ENCODE measurements at places on chromosomes 2 and 18.

- no peak for DNase-seq
Observed at GRCh38 chr2:29113891-29114321, 1.3 kb upstream of the CLIP4 start.

DNA sequence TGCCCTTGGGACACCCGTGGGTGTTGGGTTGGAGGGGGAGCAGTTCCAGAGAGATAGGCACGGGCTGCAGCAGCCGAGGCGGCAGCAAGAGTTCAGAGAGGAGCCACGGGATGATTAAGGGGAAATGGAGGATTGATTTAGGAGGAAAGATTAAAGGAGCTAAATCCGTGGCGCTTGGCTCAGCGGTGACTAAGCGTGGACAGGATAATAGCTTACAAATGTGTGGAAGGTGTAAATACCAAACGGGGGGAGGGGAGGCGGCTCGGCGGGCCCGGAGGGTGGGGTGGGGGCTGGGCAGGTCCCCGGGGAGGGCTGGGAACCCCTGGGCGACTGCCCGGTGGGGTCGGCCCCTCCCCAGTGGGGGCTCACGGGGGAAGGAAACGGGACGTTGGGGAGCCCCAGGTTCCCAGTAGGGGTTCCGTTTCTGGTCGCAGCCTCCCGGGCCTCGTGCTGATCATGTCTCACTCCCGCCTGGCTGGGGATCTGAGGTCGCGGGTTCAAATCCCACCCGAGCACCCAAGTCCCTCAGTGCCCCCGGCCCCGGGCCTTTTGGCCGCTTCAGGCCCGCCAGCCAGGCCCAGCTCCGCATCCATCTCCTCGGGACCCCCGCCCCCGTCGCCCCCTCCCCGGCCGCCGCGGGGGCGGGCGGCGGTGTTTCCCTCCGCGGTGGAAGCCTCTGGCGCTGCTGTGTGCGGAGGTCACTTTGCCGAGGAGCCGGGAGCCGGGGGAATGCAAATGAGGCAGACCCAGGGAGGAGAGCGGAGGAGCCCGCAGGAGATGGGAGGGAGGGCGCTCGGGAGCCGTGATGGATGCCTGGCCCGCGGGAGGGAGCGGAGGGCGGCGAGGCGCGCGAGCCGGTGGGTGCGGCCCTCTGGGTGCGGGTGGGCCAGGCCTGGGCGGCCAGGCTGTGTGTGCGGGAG lies 8.1 kb downstream of the ASIC4 start:
- no peak for DNase-seq

GRCh38 chr18:40935423-40935822 lies 1019.6 kb upstream of the PIK3C3 start:
- DNase-seq: no peak

GRCh38 chr18:36212301-36213171 lies 25.2 kb downstream of the MOCOS start:
- no peak for DNase-seq

DNA sequence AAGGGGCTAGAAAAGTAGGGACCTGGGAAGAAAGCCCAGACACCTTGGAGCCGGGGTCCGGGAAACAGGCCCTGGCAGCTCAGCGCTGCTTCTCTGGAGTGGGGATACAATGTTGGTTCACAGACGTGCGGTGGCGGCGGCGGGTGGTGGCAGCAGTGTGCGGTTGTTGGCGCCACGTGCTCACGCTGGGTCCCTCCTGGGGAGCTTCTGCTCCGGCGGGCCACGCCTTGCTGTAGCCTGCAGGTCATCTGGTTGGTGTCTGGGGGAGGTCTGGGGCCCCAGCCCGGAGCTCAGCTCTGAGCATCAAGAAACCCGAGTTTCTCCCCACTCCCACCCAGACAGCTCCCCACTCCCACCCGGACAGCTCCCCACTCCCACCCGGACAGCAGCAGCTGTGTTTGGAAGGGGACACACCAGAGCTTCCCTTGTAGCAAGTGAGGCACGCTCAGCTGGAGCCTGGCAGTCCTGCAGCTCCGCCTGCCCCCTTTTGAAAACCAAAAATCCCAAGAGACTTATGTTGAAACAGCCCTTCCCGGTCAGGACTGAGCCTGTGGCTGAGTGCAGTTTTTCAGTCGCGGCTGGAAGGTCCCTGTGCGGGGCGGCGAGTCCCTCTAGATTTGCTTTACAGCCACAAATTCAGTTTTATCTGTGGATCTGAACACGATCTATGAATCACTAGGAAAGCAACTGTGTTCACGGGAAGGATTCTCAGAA lies 46.9 kb downstream of the NFATC1 start:
- no peak for DNase-seq

DNA sequence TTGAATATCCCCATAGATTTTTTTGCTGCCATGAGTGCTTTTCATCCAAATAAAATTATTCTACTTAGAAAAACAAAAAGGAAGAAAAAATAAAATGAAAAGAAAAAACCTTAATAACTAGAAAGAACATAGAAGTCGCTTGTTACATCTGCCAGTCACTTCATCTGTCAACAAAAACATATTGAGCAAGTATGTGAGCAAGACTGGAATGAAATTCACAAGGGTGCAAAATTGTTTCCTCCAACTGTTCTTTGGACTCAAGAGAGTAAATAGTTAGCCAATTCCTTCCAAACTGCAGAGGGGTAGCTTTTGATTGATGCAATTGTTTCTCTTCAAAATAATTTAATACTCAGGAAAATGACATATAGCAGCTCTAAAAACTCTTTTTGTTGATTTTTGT lies 336.3 kb upstream of the CDH7 start:
- no peak for DNase-seq

DNA sequence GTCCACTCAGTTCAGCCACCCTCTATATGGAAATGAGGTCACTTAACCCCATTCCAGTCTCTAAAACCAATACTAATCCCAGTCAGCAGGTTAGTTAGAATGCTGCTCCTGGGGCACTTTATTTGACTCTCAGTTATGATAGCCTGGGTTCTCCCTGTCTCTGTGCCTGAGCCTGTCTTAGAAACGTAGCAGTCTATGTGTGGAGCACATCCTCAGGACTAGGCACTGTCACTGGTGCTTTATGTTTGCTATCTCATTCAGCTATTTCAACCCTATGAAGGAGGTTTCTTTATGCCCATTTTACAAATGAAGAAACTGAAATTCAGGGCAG lies 152.5 kb upstream of the PKDCC start:
- DNase-seq: no peak

GRCh38 chr2:67564626-67565025 lies 167.5 kb downstream of the ETAA1 start:
- DNase-seq: no peak

DNA sequence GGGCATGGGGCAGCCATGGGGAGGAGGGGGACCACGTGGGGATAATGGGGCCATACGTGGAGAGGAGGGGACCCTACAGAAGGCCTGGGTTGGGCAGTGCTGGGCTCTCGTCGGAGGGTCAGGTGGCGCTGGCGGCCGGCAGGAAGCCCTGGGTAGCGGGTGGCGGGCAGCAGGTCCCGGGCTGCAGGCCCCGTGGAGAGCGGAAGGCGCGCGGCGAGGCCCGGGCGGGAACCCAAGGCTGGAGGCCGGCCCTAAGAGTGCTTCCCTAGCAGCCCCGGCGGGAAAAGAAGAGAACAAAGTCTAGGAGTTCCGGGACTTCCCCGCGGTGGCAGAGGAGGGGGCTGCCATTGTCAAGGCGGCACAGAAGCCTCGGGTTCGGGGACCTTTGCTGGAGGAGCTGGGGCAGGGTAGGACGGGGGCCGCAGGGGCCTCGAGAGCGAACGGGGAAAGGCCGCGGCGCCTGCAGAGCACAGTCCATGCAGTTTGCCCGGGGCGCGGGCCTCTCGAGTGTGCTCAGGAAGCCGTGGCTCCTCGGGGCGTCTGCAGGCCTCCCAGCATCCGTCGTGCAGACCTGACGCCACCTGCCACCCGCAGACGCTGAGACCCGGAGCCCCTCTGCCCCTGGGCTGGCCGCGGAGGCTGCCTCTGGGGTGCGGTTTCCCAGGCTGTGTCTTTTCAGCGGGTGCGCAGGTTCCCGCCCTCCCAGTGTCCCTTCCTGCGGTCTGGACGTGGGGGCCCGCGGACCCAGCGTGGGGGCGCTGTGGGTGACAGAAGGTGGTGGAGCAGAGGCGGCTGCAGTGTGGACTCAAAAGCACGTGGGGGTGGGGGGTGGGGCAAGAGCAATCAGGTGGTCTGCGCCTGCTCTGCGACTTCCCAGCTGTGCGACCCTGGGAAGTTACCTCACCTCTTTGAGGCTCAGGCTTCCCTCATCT lies 19.4 kb upstream of the NCL start:
- no peak for DNase-seq

GRCh38 chr2:129623783-129624182 lies 355.7 kb upstream of the RAB6C start:
- no peak for DNase-seq

GRCh38 chr2:67281101-67281500 lies 116.0 kb upstream of the ETAA1 start:
- no peak for DNase-seq

GRCh38 chr18:26740396-26740795 lies 125.1 kb downstream of the AQP4 start:
- DNase-seq: no peak

- no peak for DNase-seq
Observed at GRCh38 chr2:120914839-120915521, 179.3 kb downstream of the GLI2 start.

DNA sequence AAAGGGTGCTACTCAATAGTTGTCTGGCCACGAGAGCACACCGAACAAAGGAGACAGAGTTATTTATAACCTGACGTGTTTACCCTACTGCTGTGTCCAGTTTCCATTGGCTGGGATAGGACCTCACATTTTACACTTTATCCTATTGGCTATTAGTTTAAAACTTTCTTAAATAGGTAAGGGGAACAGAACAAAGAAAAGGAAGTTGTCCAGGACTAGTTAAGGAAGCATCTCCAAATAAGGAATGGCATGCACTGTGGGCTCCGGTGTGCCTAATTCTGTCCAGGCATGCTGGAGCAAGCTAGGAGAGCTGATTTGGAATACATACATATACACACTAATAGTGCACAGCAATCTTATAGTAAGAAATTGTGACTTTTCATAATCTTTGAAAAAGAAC lies 72.2 kb downstream of the CAB39 start:
- DNase-seq: no peak

GRCh38 chr2:140344838-140345237 lies 1564.6 kb upstream of the NXPH2 start:
- DNase-seq: no peak

- no peak for DNase-seq
Observed at GRCh38 chr2:59572227-59572626, 981.2 kb downstream of the BCL11A start.

- DNase-seq: no peak
Observed at GRCh38 chr2:69242651-69243051, 144.4 kb downstream of the GFPT1 start.

- no peak for DNase-seq
Observed at GRCh38 chr2:127185705-127186104, 34.4 kb downstream of the CYP27C1 start.

- no peak for DNase-seq
Observed at GRCh38 chr18:75041586-75041985, 167.4 kb downstream of the PTGR3 start.

Data from nucleus accumbens (tissue), 56 donors.